ENCODE measurements at places on chromosomes 11 and 22.

- no peak for DNase-seq
Measured at GRCh38 chr22:38177044-38177443, 4.6 kb downstream of the PLA2G6 start.

DNA sequence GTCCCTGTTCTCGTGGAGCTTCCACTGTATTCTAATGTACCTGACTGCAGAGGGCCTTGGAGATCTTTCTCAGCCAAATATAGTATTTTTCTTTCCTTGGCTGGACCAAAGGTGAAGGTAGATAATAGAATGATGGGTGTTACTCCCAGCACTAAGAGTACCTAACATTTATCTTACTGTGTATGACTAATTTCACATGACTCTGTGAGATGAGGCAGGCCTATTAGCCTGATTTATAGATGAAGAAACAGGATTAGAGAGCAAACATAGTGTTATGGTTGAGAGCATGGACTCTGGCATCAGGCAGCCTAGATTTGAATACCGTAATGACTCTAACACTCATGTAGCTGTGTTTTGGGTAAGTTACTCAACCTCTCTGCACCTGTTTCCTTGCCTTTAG, 2.7 kb downstream of the ACO2 start:
- DNase-seq: no peak

DNA sequence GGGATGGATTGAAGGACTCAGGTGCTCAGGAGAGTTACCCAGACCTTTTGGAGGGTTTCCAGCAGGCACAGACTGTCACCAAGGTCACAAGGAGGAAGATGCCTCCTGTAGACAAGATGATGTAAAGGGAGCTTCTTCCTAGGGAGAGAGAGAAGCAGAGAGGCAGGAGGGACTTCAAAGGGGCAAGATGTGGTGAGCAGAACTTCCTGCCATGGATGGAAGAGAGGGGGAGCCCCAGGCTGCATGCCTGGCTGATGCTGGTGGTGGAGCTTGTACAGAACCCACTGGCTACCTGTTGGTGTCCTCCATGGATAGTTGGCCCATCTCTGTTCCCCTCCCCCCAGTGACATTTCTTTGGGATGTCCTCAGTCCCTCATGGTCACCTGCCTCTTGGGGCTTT, 4.2 kb downstream of the HEPN1 start:
- DNase-seq: no peak

- DNase-seq: no peak
Measured at GRCh38 chr22:50104141-50104544, 14.3 kb downstream of the MOV10L1 start.

- DNase-seq: no peak
Measured at GRCh38 chr11:34448223-34448994, 9.7 kb downstream of the CAT start.

Data from NCI-H526 (cell line).